ENCODE measurements at places on chromosomes 4 and X. TPM values are rescaled to one million over a fixed set of nuclear protein-coding genes. Genes with fewer than 3 reads are reported as not detected.

GLUD2 gene
- total RNA-seq = 1.7 TPM

- no peak for DNase-seq
- H3K27me3 ChIP-seq = no peaks in the 10 kb centered on the region
- no peak overlapping the region for H3K27ac ChIP-seq
- H3K4me1 ChIP-seq = no peaks in the 10 kb centered on the region
These were observed 647.0 kb downstream of the TRAM1L1 start for GRCh38 chr4:116438417-116438816.

GRCh38 chr4:90393215-90393614 lies 266.0 kb downstream of the CCSER1 start:
- no peaks in the 10 kb centered on the region for H3K4me1 ChIP-seq
- H3K27ac ChIP-seq = no peak overlapping the region
- DNase-seq = no peak
- no peaks in the 10 kb centered on the region for H3K36me3 ChIP-seq

GRCh38 chr4:30281986-30282385 lies 438.2 kb upstream of the PCDH7 start:
- H3K27ac ChIP-seq = no peak overlapping the region
- no peaks in the 10 kb centered on the region for H3K27me3 ChIP-seq
- no peak overlapping the region for H3K4me3 ChIP-seq

GRCh38 chr4:10787365-10787764 lies 102.8 kb upstream of the CLNK start:
- H3K27ac ChIP-seq = no peak overlapping the region
- H3K27me3 ChIP-seq = no peaks in the 10 kb centered on the region
- no peaks in the 10 kb centered on the region for H3K36me3 ChIP-seq
- DNase-seq = no peak
- H3K4me3 ChIP-seq = no peak overlapping the region
- H3K4me1 ChIP-seq = no peaks in the 10 kb centered on the region
